ENCODE measurements at places on chromosomes 6 and 20.

GRCh38 chr6:11766043-11766442 is 12.6 kb downstream of the ADTRP start:
- DNase-seq, result no peak

DNA sequence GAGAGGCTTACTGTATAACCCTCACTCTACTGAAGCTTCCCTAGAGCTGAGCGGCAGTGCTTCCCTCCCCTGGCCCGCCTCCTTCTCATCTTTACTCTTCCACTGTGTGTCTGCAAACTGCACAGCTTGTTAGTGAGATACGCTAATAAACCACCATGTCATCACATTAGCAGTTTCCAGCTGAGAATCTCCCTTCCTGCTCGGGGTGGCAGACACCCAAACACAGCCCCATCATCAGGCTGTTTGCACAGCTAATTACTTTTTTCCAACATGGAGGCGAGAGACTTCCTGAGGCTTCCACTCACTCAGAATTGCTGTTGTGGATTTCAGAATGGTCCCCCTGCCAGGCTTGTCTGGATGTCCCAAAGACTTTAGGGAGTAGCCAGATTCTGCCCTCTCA is 444.9 kb upstream of the SULF2 start:
- DNase-seq, result no peak

DNA sequence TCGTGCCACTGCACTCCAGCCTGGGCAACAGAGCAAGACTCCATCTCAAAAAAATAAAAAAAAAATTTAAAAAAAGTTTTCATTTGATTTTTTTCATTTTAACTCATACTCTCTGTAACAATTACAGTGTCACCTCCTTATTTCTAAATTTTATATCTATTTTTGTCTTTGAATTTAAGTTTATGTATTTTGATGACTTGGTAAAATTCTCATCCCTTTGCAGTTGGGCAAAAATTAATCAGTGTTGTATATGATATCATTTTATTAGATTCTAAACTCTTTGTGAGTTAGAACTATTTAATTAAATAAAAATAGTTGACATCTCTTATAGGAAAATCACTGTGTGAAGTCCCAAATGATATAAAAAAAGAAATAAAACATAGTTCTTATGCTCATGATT is 270.7 kb downstream of the PLCB1 start:
- no peak for DNase-seq

- no peak for DNase-seq
Measured at GRCh38 chr6:76683985-76684384, 611.5 kb upstream of the IMPG1 start.

DNA sequence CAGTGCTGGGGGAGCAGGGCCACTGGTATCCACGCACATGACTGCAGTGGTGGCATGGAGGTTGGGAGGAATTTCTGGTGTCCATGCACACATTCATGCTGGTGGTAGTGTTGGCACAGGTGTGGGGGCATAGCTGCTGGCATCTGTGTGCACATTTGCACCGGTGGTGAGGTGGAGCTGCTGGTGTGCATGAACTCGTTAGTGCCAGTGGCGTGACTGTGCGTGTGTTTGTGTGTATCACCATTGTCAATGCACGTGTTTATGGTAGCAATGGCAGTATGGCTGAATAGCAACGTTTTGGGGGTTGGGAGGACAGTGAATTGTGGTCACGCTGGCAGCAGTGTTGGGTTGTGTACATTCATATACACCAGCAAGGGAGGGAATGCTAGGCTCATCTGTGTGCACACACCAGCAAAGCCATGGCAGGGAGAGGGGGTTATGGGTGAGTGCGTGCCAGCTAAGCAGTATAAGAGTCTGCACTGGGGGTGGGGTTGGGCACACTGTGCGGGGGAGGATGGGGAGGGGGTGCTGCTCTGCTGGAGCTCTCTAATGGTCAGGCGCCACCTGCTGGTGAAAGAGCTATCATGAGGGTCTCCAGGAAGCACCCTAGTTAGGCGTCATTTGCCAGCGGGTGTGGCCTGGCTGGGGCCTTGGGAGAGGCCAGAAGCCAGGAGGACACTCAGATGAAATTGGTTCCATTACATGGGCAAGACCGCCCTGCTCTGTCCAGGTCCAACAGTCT is 626.1 kb upstream of the ID4 start:
- DNase-seq, result no peak

- DNase-seq, result no peak
Measured at GRCh38 chr20:4516876-4517275, 204.8 kb upstream of the PRND start.

DNA sequence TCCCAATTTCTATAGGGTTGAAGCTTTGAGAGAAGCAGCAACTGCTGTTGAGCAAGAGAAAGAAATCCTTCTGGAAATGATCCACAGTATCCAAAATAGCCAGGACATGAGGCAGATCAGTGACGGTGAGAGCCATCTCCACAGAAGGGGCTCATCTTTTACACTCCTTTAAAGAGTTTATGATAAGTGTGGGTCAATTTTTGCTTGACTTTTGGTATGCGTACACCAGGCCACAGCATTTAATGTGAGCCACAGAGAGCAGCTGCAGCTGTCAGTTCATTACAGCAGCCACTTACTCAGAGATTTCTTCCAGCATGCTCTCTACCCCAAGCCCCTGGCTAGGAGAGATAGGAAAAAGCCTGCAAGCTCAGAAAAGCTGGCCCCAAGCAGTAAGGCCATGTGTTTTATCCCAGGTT is 9.9 kb downstream of the BAG2 start:
- no peak for DNase-seq

DNA sequence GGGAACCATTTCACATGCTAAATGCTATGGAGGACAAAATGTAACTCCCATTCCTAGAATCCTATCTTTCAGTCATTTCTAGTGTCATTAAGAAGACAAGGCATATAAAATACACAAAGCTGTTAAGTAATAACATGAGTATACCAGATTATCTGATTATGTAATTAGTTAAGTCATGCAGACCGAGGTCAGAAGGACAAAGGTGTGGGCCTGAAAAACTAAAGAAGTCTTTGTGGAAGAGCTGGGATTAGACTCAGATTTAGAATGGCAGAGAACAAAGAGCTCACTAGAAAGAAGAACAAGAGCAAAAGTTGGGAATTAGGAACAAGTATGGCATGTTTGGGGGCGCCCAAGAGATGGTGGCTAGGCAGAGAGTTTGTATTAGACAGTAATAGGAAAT is 37.0 kb downstream of the EFHC1 start:
- no peak for DNase-seq

DNA sequence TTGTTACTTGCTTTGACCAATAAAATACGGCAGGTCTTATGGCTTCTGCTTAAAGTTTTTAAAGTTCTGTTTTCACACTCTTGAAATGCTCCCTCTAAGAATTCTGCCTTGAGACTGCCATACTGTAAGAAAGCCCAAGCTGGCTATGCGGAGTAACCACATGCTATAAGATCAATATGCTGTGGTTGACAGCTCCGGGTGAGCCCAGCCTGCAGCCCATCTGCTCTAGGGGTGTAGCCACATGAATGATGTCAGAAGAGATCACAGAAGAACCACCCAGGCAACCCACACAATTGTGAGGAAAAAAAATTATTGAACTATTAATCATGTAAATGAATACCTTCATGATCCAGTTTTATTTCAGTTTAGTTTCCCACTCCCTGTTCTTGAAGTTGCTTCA is 26.1 kb upstream of the SH3BGRL2 start:
- DNase-seq, result no peak

DNA sequence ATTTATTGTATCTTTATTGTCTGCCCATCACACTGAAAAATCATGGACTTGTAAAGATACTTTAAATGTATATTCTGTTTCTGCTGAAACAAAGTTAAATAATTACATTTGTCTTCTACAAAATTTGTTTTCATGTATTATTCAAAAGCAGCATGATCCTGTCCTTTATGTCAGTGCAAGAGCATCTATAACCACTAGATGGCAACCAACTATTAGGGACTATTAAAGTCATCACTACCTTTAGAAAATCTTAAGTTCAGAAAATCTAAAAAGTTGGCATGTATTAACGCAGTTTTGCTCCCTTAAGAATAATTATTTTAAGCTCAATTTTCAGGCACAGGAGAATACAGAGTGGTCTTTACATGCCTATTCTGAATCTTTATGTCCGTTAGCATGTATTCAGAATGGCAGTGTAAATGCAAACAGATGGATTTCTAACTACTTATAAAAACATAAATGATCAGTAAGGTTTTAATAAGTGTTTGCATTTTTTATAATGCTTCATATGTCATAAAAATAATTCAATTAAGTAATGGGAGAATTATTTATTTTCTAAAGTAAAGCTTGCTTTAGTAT is 17.8 kb downstream of the TMEM30A start:
- no peak for DNase-seq

DNA sequence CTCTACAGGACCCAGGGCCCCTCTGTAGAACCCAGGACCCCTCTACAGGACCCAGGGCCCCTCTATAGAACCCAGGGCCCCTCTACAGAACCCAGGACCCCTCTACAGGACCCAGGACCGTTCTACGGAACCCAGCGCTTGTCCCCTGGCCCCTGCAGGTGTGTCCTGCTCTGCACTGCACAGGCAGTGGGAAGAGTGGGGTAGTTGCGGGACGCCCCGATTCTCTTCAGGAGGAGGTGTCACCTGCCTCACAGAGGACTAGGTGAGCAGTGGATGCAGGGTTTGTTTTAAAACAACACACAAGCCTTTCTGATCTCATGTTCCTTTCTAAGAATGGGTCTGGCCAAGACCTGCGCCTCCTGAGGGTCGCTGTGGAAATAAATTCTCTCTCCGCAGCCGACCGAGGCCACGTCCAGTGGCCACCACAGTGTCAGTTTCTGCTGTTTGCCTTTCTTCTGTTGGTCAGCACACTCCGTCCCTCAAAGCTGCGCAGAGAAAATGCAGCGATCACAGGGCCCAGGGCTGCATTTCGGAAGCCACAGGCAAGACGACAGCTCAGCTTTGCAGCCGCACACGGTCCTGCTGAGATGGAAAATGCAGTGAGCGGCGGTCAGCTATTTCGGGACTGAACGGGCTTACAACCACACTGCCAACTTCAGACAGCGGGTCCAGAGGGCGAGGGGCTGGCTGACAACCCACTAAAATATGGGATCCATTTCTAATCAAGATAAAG is 135.2 kb downstream of the DLL1 start:
- no peak for DNase-seq

- DNase-seq, result no peak
Measured at GRCh38 chr20:3421985-3422384, 14.5 kb upstream of the DNAAF9 start.

DNA sequence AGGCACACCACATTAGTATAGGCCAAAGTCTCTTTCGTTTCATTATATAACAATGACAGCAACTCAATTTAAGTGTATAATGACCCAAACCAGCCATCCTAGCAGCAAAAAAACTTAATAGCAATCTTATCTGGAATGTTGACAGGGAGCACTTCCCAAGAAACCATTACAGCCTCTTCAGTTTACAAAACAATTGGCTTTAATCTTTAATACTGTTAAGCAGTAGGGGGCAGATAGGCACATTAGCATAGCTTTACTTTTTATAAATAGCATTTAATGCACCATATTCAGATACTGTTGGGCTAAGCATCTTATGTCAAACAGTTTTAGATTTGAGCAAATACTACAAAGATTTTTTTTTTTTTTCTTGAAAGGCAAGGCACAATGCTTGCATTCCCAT is 193.3 kb upstream of the MAP3K7 start:
- DNase-seq, result no peak

DNA sequence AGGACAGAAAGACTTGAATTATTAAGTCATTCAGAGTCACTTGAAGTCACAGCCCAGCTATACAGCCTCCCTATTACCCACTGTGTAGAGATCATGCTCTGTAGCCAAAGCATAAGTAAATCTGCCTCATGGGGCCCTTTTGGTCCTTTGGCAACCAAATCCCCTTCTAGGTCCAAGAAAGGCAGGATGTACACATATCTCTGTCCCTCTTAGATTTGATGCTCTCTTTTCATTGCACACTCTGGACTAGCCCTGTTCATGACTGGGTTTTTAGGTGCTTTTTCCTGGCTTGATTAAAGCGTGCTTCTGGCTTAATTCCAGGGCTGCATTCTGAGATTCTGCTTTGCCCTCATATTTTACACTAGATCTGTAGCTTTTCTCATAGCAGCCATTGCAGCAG is 296.8 kb downstream of the TENT5A start:
- DNase-seq, result no peak

DNA sequence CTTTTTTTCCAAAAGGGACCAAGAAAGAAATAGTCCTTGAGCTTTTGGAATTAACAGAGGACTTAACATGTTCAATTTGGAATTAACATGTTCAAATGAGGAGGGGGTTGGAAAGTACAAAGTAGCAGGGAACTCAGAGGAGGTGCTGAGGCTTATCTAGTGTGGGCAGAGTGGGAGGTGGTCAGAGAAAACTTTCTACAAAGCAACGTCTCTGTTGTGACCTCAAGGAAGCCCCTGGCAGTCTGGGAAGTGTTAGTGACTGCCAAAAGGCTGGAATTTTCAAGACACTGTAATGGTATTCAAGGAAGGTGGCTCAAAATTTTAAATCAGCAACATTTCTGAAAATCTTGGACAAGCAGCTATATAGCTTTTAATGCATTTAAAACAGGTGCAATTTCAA is 7.3 kb downstream of the ECI2 start:
- DNase-seq, result no peak

- no peak for DNase-seq
Measured at GRCh38 chr6:144888621-144889020, 603.5 kb downstream of the UTRN start.

- DNase-seq, result no peak
Measured at GRCh38 chr6:125271486-125272159, 30.1 kb downstream of the HDDC2 start.

GRCh38 chr6:16898640-16899396 is 137.6 kb upstream of the ATXN1 start:
- DNase-seq, result no peak

DNA sequence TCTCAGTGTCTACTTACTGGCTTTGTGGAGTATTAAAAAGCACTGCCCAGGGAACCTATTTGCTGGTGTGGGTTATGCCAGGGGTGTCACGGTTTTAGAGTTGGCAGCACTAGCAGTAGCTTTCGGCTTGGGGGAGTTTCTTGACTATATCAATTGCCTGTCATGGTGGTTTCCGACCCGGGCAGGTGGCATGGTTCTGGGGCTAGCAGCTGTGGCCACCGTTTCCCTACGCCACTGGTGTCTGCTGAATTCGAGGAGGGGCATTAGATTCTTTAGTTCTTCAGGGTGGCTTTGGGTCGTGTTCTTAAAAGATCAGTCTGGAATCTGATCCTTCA is 55.6 kb upstream of the FOXC1 start:
- DNase-seq, result no peak

DNA sequence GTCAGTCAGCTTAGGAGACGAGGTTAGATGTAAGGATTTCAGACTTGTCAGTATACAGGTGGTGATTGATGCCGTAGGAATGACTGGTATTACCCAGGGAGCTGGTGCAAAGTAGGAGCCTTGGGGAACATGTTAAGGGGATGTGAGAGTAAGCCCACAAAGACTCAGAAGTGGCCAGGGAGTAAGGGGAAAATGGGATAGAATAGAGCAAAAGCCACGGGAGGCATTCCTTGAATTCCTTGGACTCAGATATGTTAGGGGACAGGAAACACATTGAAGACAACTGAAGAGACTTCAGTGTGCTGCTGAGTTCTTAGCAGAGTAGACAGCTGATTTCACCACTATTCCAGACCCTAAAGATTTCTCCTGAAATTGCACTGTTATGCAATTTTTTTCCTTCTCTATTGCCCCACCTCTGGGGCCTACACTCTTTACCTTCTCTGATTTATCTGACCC is 1.2 kb upstream of the ACAT2 start:
- DNase-seq, result no peak

- no peak for DNase-seq
Measured at GRCh38 chr6:167437888-167438484, 113.1 kb downstream of the TTLL2 start.
